ENCODE measurements at places on chromosomes 16 and 17. TPM values are rescaled to one million over a fixed set of nuclear protein-coding genes. Genes with fewer than 3 reads are reported as not detected.

- DNase-seq, result no peak
Observed at GRCh38 chr17:77216486-77216885, 75.7 kb downstream of the SEC14L1 start.

DNA sequence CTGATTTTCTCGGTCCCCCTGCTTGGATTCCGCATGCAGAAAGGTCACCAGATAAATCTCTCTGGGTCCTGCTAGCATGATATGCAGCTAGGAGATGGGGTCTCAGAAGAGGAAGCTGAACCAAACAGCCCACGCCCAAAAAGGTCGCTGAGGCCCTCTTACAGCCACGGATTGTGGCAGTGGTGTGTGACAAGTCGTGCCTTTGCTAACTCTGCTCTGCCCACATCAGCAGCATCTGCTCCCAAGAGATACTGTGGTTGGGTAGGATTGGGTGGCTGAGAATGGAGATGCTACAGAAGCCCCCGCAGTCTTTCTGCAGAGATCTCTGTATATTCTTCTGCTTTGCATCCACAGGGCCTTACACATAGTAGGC lies 15.2 kb upstream of the SKAP1 start:
- no peak for DNase-seq

DNA sequence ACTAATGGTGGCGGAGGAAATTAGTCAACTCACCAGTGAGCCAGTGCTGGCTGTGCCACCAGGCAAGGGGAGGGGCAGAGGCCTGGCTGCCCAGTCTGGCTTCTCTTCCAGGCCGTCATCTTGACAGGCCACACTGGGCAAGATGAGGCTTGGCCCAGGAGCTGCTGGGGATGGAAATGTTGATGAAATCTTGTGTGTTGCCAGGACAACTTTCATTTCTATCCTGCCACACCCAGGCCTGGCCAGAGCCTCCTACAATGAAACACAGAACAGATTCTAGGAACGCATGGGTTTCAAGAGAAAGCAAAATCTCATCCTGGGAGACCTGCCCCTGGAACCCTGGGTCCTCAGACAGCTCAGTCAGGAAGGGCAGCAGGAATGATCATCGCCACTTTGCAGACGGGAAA lies 9.3 kb downstream of the HEXIM2 start:
- no peak for DNase-seq

DNA sequence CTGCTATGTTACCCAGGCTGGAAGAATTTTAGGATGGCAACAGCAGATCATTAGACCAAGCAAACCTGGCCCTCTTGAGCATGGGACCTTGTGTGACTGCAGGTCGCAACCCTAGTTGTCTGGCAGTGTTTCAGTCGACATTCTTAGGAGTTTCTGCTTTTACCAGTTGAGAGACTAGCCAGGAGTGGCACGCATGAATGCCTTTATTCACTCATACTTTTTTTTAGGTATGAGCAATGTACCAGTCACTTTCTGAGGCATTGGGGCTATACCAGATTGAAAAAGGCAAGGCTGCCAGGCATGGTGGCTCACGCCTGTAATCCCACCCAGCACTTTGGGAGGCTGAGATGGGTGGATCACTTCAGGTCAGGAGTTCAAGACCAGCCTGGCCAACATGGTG lies 28.2 kb upstream of the HAS3 start:
- no peak for DNase-seq

- DNase-seq, result no peak
Observed at GRCh38 chr16:84816485-84816884, 3.3 kb upstream of the CRISPLD2 start.

DNA sequence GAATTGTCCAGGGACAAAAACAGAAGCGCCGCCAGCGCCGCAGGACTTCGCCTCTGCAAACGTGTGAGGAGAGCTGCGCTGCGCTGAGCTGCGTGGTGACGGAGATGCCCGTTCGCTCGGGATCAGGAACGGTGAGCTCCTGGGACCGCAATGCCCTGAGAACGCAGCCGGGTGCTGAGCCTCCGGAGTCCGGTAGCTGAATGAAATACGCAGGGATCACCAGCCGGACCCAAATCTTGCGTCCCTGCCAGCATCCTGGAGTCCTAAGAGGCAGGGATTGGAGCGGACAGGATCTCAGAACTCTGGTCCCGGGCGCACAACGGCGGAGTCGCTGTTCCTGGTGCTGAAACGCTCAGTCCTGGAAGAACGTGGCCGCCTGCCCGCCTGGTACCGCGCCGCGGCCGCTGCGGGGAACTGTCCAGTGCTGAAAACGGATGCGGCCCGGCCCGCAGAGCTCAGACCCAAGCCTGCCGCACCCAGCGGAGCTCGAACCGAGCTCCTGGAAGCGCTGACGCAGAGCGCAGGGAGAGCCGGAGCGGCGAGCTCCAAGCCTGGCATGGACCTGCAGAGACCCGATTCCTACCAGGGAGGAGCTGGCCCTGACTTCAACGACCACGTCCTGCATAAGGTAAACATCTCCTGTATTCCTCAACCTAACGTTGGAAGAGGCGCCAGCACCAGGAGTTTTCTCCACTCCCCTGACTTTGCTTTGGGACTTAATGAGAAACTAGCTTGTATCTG lies 41.5 kb downstream of the CD300LF start:
- peak; percentile 61 for DNase-seq

GRCh38 chr16:59259950-59260319 lies 525.8 kb upstream of the GOT2 start:
- DNase-seq, result no peak

DNA sequence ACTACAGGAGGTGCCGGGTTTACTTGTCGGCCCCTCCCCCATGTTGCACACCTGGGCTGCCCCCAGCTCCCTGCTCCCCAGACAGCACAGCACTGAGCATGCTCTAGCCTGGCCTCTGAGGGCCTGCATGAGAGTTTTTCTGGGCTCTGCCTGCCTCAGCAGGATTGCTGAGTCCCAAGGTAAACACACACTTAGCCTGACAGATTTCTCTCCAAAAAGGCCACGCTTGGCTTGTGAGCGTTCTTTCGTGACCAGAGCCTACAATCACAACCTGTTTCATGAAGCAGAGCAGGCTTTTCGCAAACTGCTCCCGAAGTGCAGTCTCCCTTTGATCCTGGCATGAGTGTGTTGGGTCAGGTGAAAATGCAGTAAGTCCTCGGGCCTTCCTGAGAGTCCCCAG lies 9.8 kb upstream of the CD300E start:
- no peak for DNase-seq

DNA sequence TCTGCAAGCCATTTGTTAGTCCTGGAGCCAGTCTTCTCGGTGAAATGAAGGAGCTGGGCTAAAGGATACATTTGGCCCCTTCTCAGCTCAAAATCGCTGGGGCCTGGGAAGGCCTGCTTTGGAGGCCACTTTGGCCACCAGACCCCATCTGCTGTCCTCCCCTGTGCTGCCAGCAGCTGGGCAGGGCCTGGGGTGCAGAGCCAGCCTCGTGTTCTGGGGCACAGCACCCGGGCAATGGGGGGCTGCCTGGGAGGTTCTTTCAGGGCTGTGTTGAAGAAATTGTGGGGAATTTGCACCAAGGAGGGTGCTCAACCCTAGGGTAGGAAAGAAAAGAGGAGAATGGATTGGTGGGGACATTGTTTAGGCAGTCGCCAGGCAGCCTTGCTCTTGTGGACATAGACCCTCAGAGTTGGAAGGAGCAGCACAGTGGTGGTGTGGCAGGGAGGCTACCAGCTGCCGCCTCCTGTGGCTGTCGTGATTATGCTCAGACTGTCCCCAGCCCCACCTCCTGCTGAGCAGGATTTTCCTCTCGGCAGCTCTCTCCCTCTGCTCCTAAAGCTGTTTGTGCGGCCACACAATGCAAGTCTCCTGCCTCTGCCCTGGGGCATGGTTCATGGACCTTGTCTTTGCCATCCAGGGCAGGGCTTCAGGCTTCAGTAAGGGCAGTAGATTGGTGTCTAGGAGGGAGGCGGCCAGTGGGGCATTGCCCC lies 174.8 kb downstream of the NTN1 start:
- no peak for DNase-seq

DNA sequence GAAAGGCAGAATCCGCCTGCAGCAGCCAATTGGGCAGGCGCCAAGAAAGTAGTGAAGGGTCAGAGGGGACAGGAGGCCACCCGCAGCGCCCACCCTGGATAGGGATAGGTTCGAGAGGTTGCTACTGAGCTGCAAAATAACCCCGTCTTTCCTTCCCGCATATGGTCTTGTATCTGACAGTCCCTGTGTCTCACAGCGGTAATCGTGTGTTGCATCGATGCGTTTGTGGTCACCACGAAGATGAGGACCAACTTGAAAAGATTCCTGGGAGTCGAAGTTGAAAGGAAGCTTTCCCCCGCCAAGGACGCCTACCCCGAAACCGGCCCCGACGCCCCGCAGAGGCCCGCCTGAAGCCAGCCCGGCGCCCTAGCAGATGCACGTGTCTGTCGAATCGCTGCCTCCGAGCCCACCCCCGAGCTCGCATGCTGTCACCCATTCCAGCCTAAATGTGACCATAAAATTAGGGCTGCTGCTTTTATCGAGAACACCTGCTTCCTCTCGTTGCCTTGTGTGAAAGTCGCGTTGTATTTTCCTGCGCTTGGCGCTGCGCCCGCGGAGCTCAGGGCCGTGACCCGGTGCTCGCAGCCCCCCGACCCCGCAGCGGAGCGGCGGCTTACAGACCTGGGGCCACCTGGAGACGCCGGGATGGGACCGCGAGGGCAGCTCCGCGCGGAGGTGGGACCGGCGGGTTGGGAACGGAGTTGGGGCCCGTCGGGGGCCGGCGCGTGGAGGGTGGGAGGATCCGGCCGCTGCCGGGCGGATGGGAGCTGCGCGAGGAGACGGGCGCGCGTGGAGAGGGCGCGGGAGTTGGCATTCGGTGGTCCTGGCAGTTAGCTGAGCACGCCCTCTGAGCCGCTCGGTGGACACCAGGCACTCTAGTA lies at the start of gene CMTM2:
CMTM2 (plus strand) TSS at position 813 of the 881 bp plus-strand sequence. CDS start 145 bp downstream, outside the sequence.
- DNase-seq, result no peak

Gene CACNB1
- 10.6 TPM for total RNA-seq

Gene RASD1
- 1.1 TPM for total RNA-seq

Gene TEKT3
- not detected for total RNA-seq

Gene TBC1D28
- total RNA-seq, result not detected

Gene RAB26
- total RNA-seq, result 0.20 TPM

Gene CA5A
- not detected for total RNA-seq

Gene TSR3
- total RNA-seq, result 102 TPM

Gene TPSD1
- total RNA-seq, result not detected

Gene SOST
- not detected for total RNA-seq

Data from CD8-positive, alpha-beta memory T cell (primary cell).